Small intestine (tissue), 16 donors: ENCODE measurements at places on chromosomes 3 and 15.

GRCh38 chr3:34396288-34396687, 597.9 kb downstream of the PDCD6IP start:
- DNase-seq = no peak

DNA sequence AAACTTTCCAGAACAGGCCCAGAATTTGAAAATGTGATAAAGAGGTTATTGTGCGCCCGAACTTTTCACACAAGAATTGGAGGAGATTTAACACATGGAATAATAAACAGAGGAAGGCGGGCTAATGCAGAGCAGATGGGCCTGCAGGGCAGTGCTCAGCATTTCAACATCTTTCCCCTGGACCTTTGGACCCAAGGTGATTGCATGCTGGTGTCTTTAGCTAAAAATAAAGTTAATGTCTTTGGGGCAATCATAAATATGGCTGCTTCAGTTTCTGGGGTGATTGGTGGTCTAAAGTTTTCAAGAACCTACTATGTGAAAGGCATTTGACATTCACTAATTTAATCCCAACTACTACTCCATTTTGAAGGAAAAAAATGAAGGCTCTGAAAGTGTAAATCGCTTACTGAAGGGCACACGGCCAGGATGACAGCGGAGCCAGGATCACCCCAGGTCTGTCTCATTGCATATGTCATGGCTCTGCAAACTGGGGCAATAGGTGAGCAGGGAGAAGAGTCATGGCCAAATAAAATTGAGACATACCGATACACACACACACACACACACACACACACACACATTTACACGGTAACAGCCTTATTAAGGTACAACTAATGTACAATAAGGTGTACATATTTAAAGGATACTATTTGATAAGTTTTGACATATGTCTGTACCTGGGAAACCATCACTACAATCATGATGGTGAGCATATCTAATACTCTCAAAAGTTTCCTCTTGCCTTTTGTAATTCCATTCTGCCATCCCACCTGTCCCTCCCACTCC, 243.1 kb upstream of the LRRFIP2 start:
- DNase-seq = no peak

GRCh38 chr15:63295341-63295740, 17.9 kb downstream of the APH1B start:
- DNase-seq = no peak

DNA sequence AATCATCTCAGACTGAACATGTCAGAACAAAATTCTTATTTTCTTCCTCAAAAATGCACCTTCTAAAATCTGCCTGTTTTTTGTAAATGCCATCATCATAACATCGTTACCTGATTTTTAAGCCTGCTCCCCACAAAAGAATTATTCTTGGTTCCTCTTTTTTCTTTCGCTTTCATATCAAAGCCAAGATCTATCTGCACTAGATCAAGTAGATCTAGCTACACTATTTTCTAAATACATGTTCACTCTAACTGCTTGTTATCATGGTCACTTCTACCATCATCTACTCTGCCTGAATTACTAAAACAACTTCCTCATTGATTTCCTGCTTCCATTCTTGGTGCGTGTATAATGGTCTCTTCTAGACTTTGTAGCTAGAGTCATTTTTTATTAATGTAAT, 217.7 kb downstream of the ARPP21 start:
- DNase-seq = no peak

DNA sequence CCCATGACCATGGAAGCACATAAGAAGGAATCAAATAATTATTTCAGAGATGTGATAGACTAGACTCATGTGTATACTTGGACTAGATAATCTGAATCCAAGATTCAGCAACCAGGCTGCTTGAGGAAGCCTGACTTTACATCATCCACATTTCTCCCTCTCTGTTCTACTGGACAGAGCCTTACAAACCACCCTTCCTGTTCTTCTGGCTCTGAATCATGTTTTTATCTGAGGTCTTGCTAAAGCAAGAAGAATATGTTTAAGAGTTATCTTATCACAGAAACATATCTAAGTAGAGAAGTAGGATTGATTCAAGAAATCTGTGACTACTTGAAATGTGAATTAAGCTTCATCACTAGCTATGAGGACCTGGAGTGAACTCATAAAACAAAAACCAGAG, 71.1 kb upstream of the SLC24A5 start:
- no peak for DNase-seq

DNA sequence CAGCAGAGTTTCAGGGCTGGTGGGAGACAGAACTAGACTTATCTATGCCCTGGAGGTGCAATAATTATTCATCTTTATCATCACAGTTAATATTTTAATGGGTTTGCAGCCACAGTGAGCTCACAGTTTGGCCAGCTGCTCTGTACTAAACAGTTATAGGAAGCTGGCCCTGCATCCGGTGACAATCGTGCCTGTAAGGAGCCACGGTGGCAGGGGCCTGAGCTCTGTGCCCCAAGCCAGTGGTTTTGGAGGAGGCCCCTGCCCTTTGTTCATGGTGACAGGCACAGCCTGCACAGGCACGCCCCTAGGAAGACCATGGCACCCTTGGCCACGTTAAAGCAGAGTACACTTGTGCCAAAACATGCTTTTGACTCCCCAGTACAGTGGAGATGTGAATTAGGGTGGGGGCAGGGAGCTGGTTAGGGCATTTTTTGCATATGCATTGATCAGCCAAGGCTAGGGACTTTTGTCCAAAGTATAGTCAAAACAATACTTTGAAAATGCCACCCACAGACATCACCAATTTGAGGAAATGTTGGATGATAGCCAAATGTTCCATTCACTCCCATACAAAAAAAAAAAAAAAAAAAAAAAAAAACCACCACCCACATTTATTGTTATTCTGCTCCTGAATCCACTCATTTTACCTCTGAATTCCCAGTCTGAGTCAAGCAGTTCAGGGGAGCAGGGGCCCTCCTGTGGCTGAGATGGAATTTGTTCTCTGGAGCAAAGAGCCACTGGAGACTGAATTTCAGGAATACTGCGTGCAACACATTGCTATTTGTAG, 3.4 kb upstream of the RFTN1 start:
- peak; percentile 42 for DNase-seq

DNA sequence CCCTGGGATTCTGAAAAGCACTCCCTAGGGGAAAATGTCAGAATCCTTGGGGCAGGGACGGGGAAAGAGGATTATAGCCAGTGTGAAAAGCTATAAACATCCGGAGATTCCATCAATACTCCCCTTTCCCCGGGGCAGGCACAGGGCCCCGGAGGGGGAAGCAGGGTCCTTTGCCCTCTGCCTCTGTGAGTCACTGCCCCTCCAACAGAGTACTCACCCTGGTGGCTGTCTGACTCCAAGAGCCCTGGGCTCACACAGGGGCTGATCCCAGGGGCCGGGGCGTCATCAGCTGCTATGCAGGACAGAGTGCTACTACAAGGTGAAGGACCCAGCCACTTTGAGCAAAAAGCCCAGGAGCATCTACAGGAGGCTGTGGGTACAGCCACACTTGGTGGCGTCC, 133.0 kb upstream of the PRR20G start:
- DNase-seq = no peak

GRCh38 chr15:42059661-42060476, 34.5 kb downstream of the PLA2G4D start:
- DNase-seq = peak; percentile 72

GRCh38 chr15:58446521-58446920, 14.7 kb downstream of the LIPC start:
- no peak for DNase-seq

DNA sequence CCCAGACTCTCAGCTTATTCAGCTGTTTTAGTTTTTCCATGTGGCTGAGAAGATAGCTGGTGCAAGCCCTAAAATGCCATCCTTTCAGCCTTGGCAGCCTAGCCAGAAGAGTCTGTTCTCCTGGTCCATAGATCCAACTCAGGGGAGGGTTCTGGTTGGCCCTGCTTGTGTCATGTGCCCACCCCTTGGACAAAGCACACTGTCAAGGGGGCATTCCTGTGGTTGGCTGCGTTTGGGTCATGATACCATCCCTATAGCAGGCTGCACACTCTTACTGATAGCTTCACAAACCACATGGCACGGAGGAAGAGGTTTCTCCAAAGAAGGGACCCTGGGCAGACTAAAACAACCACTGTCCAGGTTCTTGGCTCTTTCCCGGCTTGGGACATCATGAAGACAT, 8.4 kb upstream of the FSTL1 start:
- no peak for DNase-seq

GRCh38 chr3:140438736-140439470, 239.0 kb upstream of the TRIM42 start:
- no peak for DNase-seq
